ENCODE measurements at places on chromosomes 6 and 20.

GRCh38 chr6:145813285-145814034 is 1.1 kb downstream of the FBXO30 start:
- DNase-seq = no peak

DNA sequence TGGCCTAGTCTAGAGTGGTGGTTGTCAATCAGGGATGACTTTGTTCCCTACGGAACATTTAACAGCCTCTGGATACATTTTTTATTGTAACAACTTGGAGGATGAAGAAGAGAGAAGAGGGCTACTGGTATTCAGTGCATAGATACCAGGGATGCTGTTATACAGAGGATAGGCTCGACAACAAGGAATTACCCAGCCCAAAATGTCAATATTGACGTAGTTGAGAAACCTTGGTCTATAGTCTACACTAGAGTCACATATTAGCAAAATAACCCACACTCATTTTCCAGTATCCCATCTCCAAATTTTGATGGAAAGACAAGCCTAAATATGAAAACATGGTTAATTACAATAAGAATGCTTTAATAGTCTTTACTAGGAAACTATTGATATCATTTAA is 195.1 kb downstream of the PKHD1 start:
- DNase-seq = no peak

DNA sequence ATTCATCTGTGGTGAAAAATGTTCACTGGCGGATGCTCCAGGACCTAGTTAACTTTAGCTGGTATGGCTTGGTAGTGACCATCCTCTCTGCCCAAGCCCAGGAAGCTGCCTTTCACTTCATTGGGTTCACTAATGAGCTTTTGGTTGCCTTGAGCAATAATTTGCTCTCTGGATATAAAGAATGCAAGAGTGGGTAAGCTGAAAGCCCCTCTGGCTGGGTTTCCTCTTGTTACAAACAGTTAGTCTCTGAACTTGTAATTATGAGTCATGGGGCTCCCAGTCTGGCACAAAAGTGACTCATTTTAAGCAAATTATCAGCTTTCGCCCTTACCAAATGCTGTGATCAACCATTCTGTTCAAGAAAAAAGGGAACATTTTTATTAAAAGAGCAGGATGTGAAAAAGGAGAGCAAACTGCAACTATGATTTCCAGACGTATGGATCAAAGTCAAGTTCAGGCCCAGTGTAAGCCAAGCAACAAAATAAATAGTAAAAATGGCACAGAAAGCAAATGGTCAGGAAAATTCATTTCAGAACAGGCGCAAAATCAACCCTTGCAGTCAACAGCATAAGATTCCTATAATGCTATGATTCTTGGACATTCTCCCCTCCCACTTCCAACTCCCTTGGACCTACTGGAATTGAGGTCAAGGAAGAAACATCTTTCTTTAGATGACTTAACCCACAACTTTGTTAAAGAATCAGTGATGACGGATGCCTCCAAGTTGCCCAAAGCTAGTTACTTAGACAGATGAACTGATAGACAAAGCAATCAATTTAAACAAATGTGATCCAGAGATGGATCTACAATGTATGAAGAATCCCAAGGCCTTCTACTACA is 130.0 kb upstream of the KCNK16 start:
- no peak for DNase-seq

DNA sequence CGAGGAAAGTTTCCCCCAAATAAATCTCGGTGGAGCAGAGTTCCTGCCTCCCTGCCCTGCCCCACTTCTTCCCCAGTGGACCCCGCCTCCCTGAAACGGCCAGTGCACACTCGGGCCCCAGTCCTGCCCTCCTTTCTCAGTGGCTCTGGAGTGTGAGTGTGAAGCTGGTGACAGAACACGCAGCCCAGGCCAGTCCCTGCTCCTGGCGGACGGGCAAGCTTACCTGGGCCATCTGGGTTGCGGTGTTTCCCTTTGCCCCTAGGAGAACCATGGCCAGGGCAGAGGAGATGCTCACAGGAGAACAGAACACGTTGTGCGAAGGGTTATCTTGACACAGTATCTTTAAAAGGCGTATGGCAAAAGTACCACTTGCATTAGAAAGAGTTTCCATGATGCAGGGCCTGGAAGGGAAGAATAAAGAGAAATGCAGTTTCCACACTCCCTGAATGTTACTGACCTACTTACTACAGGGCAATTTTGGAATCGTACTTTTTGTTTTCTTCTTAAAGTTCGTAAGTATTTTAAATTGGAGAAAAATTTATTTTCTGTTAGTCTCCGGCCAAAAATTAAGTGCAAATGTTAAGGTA is 2.8 kb downstream of the SERPINB9 start:
- no peak for DNase-seq

GRCh38 chr6:91328241-91328640 is 741.4 kb upstream of the MAP3K7 start:
- no peak for DNase-seq

- DNase-seq = no peak
Observed at GRCh38 chr6:68778356-68779020, 143.4 kb downstream of the ADGRB3 start.

GRCh38 chr6:158757753-158758090 is 61.4 kb downstream of the EZR start:
- no peak for DNase-seq

GRCh38 chr6:73830119-73830518 is 134.1 kb downstream of the CD109 start:
- no peak for DNase-seq

DNA sequence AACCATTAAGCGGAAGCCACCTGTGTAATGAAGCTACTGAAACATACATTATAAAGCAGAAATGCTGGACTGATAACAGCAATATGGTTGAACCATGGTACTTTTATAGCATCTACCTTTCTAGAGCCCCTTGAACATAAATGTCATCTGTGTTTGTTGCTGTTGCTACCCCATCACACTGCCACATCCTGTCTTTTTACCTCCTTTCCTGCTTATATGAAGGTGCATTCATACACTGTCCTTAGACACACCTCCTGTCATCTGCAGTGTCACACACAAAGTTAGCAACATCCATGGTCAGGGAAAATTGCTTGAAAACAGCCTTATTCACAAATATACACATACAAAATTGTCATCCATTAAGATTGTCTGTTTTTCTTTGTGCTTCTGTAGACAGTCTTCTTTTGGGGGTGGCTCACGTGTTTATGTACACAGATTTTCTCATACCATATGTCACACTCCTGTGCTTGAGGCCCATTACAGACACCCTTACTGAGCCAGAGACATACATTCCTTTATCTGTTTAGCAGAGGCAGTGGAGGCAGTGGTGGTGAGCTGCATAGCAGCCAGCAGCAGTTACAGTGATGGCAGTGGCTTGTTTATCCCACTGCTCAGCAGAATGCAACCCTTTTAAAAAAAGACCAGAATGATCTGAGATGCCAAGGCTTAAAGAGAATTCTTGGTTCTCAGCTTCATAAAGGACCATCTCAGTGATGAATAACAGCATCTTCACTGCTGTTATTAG is 25.9 kb downstream of the C6orf62 start:
- no peak for DNase-seq

DNA sequence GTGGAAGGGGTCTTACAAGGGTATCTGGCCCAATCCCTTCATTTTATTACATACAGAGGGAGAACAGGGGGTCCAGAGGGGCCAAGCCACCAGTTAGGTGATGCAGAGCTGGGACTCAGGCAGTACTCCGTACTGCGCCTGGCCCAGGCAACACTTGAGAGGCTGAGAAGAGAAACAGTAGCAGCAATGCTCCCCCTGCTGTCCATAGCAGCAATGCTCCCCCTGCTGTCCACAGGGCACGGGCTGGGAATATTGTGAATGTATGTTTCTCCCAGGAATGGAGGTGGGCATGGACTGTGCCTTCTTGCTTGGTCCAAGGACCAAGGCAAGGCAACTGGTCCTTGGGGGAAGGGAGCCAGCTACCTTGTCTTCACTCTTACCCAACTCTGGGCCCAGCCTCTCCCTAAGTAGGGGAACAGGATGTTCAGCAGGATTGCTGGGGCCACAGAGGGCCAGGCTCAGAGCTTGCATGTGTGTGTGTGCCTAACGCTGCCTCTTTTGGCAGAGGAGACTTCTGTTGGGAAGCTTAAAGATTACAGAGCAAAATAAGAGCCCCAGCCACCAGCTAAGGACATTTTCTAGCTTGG is 14.8 kb upstream of the FAM83C start:
- DNase-seq = no peak

Data from CD4-positive, alpha-beta memory T cell (primary cell).